ENCODE measurements at places on chromosomes 5 and 9.

- no peak for DNase-seq
Observed at GRCh38 chr5:88732862-88733261, 150.1 kb downstream of the MEF2C start.

DNA sequence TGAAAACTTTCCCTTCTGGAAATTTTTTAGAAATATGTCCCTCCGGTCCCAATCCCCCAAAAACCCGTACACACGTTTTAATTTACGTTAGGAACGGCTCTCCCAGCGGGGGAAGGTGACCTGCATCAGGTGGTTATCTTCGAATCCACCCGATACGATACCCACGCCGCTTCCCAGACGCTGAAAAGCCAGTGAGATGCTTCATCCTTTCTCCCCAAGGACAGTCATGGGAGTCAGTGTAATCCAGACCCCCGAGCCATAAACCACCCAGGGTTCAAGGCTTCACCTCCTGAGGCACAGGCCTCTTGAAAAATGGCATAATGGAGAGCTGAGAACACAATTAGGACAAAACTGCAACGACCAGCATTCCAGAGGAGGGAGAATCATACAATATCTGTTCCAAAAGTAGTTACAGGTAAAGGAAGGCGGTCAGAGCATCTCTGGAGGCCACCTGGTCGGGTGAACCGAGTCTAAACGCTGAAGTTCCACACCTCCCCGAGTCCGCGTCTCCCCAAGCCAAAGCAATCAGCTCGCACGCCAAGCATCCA, 857 bp downstream of the FAM169A start:
- peak; percentile 1 for DNase-seq

DNA sequence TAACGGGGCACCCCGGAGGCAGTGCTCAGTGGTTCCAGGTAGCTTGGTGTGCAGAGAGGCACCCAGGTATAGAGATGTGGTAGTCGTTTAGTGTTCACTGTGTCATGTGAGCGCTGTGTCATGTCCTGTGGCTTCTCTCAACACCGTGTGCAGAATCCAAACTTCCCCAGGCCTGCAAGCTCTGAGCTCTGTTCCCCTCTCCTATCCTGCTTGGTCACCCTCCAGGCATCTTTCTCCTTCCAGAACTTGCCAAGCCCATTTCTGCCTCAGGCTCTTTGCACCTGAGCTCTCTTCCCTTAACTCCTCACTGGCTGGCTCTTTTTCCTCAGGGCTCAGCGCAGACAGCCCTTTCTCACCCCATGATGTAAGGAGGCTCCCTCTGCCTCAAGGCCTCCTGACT, 64.8 kb downstream of the CARTPT start:
- DNase-seq = no peak

DNA sequence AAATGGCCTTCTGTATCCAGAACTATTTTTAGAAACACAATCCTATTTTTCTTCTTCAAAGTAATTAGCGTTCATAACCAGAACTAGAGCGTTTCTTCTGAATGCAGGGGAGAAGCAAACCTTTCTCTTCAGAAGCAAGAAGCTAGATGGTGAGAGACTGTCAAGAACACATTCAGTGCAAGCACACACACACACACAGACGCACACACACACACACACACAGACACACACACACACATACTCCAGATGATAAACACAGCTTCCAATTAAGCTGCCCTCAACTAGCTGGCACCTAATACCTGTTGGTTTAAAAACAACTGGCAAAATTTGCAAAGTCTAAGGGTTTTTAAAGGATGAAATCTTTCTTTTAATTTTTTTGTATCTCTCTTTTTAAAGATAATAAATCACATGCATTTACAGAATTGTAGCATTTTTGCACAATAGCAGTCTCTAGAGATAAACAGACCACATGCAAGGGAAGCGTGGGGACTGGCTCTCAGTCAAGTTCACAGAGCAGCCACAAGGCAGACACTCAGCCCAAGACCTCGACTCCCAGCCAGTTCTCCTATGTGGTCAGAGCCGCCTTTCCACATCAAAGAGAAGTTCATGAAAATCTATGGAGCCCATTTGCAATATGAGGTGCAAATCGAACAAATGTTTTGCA, 138.5 kb downstream of the TTLL11 start:
- DNase-seq = no peak

DNA sequence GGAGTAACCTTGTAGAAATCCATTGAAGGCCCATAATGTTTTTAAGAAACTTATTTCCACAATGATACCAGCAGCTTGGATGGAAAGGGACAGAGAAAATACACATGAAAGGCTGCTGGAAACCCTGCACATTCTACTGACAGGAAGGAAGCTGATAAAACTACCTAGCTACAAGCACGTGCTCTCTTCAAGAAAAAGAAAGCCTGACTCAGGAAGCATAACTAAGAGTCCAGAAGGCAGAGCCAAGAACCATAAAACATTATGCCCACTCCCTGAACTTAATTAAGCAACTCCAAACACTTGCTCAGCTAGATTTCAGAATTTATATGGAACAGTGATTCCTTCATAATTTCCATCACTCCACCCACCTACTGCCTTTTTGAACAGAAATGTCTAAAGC, 430.8 kb downstream of the SEMA5A start:
- no peak for DNase-seq

GRCh38 chr9:107710953-107711352, 221.4 kb upstream of the KLF4 start:
- DNase-seq = no peak
